ENCODE measurements at places on chromosomes 6 and 20.

DNA sequence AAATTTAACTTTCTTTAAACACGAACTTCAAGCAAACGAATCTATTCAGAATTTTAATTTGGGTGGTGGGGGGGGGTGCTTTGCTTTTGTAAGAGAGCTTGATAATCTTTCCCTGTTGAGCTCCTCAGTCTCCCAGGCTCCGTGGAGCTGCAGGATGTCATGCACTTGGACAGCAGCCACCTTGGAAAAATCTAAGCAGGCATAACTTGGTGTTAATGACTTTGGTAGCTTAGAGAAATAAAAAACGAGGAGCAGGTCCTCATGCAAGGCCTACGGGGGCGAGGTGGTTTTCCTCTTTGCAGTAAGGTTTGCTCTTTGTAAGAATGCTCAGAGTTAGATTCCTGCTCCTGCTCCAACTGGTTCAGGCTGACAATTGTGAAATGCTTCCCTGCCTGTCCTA lies 102.3 kb downstream of the EDN1 start:
- DNase-seq = no peak

DNA sequence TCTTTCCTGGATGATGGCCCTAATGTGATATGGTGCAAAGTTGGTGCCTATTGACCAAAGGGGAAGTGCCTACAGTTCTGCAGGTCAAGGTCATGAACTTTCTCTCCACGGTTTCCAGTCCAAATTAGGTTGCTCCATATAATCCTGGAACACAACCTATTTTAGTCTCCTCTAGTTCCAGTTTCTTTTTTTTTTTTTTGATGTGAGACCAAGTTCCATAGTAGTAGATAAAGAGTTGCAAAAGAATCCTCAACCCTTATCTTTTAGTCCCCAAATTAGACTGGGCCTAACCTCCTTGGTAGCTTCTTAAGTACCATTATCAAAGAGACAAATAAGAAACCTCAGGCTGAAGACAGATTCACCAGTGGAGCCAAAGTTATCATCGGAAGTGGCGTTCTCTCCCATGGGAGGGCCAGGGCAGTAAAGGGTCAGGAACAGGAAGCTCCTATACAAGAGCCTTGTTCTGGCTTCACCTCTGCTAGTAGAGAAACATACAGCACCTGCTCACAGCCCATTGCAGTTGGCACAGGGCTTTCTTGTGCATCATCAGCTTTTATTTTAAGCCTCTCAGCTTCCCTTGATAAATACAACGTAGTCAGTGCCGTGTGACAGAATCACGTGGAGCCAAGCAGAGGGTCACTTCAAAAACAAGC lies 132.2 kb upstream of the RREB1 start:
- DNase-seq = no peak

GRCh38 chr6:3088968-3089367 lies 20.7 kb downstream of the RIPK1 start:
- DNase-seq = peak; percentile 73

DNA sequence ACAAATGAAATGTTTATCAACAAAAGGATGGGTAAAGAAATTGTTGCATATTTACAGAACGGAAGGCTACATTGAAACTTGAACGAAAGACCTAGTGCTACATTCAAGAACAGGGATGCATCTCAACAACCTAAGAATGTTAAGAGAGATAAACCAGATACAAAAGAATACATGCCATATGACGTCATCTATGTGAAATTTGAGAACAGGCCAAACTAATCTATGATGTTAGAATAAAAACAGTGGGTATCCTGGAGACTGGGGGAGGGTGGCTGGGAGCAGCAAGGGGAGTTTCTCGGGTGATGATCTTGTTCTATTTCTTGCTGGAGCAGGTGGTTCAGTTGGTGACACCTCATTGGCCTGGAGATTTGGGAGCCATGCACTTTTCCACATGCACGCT lies 81.5 kb downstream of the SULF2 start:
- DNase-seq = no peak

DNA sequence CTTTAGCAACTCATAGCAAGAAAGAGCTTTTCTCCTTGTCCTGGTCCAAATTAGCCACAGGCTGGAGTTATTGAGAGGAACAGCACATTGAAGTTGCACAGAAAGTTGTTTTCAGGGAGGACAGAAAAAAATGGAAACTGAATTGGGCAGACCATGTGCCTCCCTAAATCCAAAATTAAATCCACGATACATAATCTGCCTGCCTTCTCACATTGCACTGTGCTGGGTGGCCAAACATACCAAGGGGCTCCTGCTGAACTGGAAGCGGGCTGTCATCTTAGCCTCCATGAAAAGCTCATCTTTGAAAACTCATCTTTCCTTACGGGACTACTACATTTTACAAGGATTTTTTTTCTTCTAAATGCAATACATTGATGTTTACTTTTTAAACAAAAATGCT lies 59.9 kb downstream of the TNFAIP3 start:
- DNase-seq = no peak

DNA sequence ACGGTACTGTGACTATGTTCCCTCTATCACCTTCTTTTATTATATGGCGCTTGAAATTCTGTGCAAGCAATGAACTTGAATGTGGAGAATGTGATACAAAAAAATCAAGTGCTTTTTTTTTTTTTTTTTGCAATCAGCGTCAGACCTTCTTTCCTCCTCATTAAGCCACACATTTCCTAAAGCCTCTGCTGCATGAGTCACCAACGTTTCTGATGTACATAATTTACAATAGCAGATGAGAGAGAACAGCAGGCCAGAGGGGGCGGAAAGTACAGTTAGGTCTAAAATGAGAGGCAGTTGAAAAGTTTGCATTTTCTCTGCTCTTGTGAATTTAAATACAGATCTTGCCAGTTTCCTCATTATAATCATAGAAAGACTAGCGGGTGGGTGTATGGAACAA lies 114.6 kb upstream of the RIPOR2 start:
- DNase-seq = no peak

DNA sequence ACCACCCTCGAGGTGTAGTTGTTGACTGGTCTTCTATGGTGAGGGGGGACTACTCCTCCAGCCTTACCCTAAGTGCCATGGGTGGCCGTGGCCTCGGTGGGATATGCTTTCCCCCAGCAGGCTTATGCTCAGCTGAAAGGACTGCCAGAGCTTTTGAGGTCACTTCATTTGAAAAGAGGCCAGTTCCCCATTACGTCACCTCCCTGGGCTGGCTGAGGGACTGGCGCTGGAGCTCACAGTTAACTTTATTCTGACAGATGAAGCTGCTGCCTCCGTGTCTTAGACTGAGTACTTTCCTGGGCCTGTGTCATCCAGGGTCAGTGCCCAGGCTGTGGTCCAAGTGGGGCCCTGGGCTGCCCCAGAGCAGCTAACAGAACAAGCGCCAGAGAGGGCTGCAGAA lies 42.8 kb upstream of the PCMTD2 start:
- peak; percentile 81 for DNase-seq

- no peak for DNase-seq
Measured at GRCh38 chr6:108669673-108670072, 109.0 kb downstream of the FOXO3 start.

GRCh38 chr20:31717478-31718201 lies 5.0 kb downstream of the BCL2L1 start:
- DNase-seq = no peak

DNA sequence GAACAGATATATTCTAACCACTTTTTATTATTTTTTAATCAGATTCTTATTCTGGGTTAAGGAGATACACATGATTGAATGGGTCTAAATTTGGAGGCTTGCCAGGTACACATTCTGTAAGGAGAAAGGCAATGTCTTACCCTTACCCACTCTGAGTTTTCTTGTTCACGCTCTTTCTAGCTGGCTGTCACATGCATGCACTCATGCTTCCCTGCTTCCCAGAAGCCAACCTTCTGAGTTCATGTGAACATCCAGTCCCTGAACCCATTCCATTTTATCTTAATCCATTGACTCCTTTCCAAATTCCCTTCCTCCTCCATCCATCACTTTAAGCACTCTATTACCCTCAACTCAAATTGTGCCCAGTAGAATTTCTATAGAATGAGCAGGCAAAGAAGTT lies 17.5 kb upstream of the MOCS1 start:
- DNase-seq = no peak

DNA sequence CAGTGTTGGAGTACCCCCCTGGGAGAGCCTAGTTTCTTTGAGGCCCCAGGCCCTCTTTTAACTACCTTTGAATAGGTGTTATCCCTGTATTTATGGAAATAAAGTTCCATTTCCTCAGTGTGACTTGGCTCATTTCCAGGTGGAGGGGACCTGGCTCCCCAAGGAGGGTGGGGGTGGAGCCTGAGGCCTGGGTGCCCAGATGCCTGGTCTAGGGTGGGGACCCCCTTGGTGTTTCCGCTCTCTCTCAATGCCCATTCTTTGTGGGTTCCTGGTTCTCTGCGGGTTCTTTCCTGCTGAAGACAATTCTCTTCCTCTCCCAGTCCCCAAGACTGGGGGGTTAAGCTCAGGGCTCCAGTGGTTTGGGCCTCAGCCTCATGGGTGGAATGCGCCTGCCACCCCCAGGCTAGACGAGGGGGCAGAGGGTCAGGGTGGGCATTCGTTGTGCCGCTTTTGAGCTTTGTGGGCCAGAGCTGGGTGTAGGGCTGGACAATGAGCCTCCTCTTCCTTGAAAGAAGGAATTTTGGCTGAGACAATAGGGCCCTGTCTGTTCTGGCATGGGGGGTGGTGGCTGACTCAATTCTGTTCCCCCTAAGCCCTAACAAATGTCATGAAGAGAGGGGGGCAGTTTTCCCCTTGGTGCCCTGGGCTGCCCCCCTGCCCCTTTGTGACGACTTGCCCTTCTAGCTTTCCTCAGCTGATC lies 686 bp upstream of the EGFL8 start:
- no peak for DNase-seq

- no peak for DNase-seq
Measured at GRCh38 chr6:127457456-127458064, 1.6 kb downstream of the KIAA0408 start.

- DNase-seq = no peak
Measured at GRCh38 chr6:37552267-37552666, 52.6 kb upstream of the CCDC167 start.

GRCh38 chr20:51703400-51704287 lies 64.5 kb downstream of the ATP9A start:
- no peak for DNase-seq

DNA sequence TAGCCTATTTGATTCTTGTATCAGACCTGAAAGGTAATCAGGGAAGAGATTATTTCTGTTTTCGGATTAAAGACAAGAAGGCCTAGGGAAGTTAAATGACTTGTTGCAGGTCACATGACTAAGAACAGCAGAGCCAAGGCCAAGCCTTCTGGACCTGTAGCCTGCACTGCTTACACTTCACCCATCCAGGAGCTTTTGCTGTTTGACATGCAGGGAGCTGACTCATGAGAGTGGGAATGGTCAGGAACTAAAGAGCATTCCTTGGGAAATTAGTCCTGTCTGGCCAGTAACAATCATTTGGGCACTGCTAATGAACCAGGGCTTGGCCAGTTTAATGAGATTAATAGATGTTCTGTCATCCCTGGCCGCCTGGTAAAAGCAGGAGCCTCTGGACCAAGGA lies 46.8 kb downstream of the EIF2S2 start:
- no peak for DNase-seq

DNA sequence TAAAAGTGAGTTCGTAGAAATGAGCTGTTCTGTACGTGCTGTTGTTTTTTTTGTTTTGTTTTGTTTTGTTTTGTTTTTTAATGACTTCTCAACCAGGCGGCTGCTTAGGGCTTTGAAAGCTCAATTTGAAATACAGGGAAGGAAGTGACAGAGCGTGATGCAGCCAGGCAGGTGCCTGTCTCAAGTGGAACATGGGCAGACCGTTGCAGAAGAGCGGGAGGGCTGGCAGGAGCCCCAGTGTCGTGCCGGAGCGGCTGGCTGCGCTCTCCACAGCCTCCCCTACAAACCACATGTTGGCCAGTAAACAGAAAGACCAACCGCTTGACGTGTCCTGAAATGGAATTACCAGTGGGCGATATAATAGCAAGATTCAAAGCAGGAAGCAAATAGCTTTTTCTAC lies 164.9 kb upstream of the RREB1 start:
- peak; percentile 87 for DNase-seq

DNA sequence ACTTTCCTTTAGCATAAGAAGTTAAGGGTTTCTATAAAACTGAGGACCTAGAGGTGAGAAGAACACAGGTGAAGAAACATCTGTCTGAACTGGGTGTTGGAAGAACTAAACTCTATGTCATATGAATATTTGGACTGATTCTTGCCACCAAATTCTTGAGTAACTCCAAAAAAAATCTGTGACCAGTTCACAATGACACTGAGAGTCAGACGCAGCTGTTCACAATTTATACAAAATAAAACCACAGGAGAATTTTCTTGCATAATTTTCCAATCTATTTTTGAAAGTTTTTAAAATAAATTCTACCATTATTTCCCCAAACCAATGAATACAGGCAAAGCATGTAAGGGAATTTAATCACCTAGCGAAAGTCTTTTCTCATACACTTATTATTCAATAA lies 148.1 kb upstream of the TCF21 start:
- no peak for DNase-seq

DNA sequence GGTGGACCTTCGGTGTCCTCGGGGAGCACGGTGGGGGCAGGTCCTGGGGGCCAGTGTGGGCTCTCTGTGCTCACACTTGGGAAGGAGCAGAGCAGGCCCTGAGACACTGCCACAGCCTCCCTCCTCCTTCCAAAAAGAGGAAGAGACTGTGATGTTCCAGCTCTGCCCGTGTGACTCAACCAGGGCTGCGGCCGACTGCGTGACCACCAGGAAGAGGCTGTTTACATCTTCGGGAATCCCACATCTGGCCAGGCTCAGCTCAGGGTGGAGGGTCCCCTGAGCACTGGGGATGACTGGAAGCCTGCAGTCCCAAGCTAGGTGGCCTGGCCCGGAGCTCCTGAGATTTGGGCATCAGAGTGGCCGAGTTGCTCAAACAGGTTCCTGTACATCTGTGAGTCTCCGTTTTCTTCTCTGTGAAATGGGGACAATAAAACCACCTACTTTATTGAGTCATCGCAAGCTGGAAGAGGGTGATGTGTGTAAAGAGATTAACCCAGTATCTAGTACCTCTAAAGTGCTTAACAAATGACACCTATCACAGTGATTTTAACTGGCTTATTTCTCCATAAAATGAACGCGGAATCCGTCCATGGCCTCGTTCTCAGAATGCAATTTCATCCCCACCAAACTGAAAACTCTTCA lies 242.1 kb downstream of the DLL1 start:
- no peak for DNase-seq
